GM10248 (cell line): ENCODE measurements at places on chromosomes 5 and 9.

DNA sequence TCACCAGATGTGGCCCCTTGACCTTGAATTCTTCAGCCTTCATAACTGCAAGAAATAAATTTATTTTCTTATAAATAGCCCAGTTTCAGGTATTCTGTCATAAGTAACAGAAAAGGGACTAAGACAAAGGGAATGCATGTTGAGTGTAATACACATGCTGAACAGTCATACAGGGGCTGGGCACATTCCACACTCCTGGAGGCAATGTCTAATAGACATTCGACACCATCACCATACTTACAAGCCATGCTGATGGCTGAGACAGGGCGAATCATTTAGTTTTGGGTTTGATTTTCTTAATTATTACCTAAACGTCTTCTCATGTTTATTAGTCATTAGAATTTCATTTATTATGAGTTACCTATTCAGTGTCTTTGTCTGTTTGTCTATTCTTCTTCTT is 68.5 kb downstream of the TENT4A start:
- no peak for DNase-seq

GRCh38 chr5:89816038-89816437 is 593.5 kb downstream of the CETN3 start:
- no peak for DNase-seq

- DNase-seq = no peak
Measured at GRCh38 chr9:89362647-89363310, 44.5 kb downstream of the SECISBP2 start.

DNA sequence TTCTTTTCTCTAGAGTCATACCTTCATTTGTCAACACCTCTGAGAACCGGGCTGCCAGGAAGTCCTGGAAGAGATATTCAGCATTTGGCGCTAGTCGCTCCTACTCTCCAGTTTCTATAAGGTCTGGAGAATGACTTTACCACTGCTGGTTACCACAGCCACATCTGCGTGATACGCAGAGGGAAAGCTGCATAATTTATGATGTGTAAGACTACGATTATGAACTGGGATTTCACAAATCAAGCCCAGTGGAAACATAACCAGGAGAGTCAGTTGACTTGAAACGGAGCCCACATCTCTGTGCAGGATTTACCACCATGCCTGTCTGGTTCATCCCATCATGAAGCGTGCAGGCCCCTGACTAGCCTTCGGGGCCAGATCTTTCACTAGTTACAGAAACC is 72.6 kb downstream of the FGF1 start:
- DNase-seq = no peak

DNA sequence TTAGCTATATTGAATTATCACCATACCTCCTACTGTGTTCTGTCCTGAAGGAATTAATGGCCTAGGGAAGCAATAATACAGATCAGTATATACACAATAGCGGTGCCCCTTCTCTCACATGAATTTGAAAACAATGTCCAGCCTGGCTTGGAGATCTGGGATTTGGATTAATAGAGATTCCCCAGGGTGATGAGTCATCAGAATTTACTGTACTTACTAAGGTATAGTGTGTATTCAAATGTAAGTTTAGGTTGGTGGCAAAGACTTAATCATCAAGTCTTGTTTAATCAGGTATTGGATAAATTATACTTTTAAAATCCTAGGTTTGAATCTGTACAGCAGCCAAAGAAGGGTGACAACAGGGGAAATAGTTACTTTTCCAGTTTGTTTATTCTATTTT is 121.5 kb downstream of the FEM1C start:
- DNase-seq = no peak

DNA sequence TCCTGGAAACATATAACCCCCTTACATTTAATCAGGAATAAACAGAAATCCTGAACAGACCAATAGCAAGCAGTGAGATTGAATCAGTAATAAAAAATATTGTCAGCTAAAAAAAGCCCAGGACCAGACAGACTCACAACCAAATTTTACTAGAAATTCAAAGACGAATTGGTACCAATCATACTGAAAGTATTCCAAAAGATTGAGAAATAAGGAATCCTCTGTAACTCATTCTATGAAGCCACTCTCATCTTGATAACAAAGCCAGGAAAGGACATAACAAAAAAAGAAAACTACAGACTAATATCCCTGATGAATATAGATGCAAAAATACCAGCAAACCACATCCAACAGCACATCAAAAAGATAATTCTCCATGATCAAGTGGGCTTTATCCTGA is 714.0 kb downstream of the SEMA5A start:
- DNase-seq = no peak

- DNase-seq = no peak
Measured at GRCh38 chr9:76620581-76620980, 143.7 kb upstream of the PCA3 start.

GRCh38 chr5:135234666-135235401 is 164.2 kb downstream of the MACROH2A1 start:
- no peak for DNase-seq

- no peak for DNase-seq
Measured at GRCh38 chr5:5800801-5801761, 378.6 kb downstream of the ICE1 start.

DNA sequence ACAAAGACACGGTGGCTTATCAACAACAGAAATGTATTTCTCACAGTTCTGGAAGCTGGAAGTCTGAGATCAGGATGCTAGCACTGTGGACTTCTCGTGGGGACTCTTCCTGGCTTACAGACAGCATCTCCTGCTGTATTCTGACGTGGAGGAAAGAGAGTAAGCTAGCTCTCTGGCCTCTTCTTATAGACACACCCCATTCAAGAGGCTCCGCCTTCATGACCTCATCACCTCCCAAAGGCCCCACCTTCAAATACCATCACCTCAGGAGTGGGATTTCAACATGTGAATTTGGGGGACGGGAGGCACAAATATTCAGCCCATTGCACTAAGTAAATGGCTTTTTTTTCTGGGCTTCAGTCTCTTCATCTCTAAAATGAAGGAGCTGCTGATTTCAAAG is 27.6 kb downstream of the KCNMB1 start:
- DNase-seq = no peak

- no peak for DNase-seq
Measured at GRCh38 chr5:37723162-37723961, 116.5 kb downstream of the GDNF start.

GRCh38 chr5:17147617-17148016 is 69.8 kb upstream of the BASP1 start:
- DNase-seq = no peak

DNA sequence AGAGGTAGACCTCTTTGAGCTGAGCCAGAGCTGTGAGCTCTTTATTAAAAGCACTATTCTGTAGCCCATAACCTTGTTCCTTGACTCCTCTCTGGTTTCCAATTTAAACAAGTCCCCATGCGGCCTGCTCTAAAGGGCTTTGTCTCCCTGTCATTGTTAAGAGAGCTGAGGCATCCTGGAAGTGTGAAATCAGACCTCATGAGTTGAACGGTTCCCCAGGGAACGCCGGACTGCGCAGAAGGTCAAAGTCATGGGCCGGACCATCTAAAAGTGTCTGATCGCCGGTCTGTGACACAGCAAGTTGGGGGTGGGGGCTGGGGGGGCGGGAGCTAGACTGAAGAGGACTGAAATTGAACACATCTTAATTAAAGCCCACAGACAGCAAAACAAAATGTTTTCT is 265.8 kb downstream of the SLF1 start:
- DNase-seq = no peak

DNA sequence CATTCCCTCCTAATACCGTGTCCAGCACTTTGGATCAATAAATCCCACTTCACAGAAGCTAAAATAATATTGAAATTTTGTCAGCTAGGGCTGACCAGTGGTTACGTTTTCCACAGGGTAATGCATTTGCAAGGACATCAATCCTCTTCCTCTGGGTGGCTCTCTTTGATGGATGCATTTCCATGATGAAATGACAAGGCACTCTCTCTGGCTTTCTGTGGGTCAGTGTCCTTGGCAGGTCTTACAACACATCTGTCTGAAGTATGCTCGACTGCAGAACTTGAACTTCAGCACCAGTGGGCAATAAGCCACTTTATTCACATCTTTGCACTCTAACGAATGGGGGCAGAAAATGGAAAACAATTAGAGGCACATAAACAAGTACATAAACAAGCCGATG is 330.1 kb downstream of the ADAMTS6 start:
- DNase-seq = no peak

- DNase-seq = no peak
Measured at GRCh38 chr5:55993013-55993412, 1.8 kb downstream of the IL6ST start.

DNA sequence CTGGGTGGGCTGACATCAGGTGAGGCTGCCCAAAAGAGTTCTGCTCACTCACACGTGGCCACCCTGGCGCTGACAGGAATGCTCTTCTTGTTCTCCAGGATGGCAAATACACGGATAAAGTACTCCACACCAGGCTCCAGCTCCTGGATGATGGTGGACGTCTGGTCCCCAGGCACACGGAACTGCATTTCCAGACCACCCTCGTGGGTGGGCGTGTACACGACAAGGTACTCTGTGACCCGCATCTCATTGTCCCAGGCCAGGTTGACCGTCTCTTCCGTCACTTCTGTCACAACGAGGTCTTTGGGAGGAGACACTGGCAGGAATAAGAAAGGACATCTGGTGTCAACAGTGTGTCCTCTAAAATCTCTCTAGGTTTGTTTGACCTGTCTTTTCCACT is 33.8 kb downstream of the TNC start:
- DNase-seq = no peak

DNA sequence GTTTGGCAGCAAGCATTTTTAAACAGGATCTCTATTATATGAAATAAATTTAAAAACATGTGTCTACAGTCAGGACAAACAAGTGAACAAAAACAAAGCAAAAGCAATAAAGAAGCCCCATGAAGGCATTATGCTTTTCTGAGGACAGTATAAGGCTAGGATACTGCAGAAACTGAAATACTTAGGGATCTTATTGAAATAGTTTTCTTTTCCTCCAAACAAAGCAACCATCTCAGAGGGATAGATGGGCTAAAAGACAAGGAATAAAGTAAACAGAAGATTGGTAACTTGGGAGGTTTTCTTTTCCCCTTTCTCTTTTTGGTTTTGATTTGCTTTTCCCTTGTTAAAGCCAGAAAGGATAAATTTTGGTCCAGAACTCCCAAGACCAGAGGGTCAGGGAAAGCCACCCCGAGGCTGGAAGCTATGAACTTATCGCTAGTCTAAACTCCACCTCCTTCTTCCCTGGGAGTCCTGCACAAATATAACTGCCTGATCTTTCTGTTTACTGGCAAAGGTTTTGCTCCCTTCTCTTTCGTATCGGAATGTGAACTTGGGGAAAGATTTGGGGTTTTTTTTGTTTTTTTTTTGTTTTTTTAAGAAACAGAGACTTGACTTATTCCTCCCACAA is 164.0 kb downstream of the GHR start:
- no peak for DNase-seq

DNA sequence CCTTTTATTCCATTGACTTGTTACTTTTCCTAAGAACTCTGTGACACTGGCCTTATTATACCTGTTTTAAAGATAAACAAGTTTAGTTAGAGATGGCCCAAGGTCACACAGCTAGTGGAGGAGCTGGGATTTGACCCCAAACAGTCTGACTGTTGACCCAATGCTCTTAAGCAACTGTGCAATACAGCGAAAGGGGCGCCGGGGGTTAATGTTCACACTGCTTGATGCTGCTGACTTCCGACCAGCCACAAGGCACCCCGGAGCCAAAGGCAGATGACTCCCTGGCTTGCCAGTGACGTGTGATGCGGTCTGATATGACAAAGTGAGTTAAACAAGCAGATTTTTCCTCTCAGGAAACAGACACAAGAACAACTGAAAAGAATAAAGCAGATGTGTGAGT is 23.9 kb downstream of the PIK3R1 start:
- peak; percentile 54 for DNase-seq

DNA sequence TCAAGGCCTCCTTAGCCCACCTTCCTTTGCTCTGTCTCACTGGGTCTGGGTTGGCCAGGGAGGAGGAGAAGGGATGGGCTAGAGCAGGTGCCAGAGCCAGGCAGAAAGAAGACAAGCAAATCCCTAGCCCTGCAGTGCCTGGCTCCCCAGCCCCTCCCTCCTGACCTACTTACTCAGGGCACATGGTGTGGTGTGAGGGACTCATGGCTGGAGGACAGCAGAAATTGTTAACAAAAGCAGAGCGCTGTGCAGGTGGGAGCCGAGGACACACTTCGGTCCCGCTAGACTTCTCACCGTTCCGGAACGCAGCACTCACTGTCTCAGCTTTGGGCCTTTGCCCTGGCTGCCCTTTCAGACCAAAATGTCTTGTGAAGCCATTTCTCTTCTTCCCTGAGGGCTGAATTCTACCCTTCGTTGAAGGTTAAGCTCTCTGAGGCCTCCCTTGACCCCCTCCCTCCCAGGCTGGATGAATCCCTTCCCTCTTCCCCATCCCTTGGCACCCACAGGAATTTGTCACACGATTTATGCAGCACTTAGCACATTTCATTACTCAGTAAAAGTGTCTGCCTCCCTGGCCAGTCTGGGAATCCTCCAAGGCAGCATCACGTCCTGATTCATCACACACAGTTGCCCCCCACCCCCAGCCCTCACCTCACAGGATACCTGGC is 263.9 kb upstream of the TRPC7 start:
- no peak for DNase-seq

GRCh38 chr9:115157245-115157674 is 39.3 kb upstream of the TNC start:
- no peak for DNase-seq
